ENCODE measurements at places on chromosomes 12 and 14.

GRCh38 chr12:93896952-93897351 is 219.8 kb downstream of the CRADD start:
- H3K27ac ChIP-seq: no peak overlapping the region
- H3K4me3 ChIP-seq: no peak overlapping the region
- H3K4me1 ChIP-seq: no peaks in the 10 kb centered on the region
- no peaks in the 10 kb centered on the region for H3K36me3 ChIP-seq
- H3K27me3 ChIP-seq: no peaks in the 10 kb centered on the region

GRCh38 chr14:71783088-71783487 is 149.1 kb upstream of the RGS6 start:
- DNase-seq: no peak
- no peaks in the 10 kb centered on the region for H3K36me3 ChIP-seq

DNA sequence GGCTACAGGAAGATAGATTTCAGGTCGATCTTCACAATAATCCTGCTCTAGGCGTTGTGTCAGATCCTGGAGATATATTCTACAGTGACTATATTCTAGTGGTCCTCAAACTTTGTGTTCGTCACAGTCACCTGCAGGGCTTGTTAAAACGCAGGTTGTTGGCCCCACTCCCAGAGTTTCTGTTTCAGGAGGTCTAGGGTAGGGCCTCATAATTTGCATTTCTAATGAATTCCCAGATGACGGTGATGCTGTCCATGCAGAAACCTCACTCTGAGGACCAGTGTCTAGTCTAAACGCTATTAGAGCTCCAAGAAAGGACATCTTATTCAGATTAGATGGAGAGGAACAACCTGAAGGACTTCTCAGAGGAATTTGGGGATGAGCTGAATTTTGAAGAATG is 13.2 kb upstream of the SLC6A13 start:
- no peaks in the 10 kb centered on the region for H3K27me3 ChIP-seq
- no peak overlapping the region for H3K27ac ChIP-seq
- H3K36me3 ChIP-seq: no peaks in the 10 kb centered on the region

GRCh38 chr14:37223947-37224474 is 26.3 kb downstream of the MIPOL1 start:
- H3K27me3 ChIP-seq: no peaks in the 10 kb centered on the region
- H3K4me3 ChIP-seq: no peak overlapping the region
- no peaks in the 10 kb centered on the region for H3K4me1 ChIP-seq

- H3K36me3 ChIP-seq: no peaks in the 10 kb centered on the region
- H3K4me1 ChIP-seq: peaks cover 8% of the 10 kb centered on the region
- no peak overlapping the region for H3K4me3 ChIP-seq
Observed at GRCh38 chr12:96171905-96172304, 22.3 kb upstream of the ELK3 start.

DNA sequence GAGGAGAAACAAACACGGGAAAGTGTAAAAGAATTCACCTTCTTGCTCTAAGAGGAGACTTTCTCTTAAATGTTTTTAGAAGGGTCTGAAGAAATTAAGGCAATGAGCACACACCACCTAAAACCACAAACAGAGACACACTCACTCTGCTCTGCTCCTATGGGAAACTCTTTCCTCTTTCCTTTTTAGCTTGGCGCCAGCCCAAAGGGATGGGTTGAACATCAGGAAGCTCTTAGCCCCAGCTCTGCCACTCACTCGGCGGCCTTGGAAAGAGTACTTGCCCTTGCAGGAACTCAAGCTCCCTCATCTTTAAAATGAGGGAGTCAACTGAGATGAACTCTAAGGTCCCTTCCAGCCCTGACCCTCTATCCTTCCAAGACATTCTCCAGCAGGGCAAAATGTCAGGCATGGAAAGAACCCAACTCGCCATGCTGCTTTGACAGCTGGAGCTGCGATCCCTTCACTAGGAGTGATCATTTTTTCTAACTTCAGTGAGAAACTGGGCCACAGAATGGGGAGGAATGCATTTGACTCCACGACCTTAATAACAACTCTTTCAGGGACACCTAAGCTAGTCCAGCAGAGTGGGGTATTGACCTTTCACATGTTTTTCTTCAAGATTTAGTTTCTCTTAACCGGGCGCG is 980 bp upstream of the RNASE8 start:
- H3K27ac ChIP-seq: no peak overlapping the region
- no peaks in the 10 kb centered on the region for H3K27me3 ChIP-seq
- H3K4me3 ChIP-seq: no peak overlapping the region
- DNase-seq: no peak
- no peaks in the 10 kb centered on the region for H3K36me3 ChIP-seq

DNA sequence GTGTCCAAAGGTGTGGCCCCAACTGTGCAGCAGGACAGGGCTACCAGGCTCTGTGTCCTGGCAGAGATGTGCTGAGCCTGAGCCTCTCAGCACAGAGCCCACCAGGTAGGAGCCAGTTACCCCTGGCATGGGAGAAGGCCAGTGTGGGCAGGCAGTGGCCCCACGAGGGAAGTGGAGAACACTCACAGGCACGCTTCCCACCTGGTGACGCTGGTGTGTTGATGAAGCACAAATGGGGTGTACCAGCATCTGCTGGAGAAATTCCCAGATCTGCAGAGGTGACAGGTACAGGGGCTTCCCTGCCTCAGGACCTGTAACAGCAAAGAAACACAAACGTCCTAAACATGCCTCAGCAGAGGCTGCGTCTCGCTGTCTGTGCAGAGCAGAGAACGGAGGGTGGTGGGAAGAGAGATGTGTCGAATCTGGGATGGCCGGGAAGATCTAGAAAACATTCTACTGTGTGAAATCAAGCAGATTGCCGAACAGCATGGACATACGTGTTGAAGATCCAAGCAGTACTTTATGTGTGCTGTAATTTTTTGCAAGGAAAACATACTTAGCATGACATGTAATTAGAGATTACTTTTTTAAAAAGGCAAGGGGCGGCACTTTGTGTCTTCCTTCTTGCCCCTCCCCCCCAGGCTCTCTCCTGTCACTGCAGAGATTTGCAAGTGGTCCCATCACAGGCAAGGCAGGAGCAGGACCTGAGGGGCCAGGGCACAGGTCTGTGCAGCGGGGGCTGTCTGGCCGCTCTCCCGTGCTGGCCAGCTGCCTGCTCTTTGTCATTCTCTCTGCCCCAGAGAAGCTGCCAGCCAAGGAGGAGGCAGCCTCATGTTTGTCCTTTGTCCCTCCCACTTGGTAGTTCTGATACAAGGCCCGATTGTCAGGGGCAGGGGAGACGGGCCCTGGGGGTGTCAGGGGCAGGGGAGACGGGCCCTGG is 17.3 kb downstream of the HIP1R start:
- H3K36me3 ChIP-seq: no peaks in the 10 kb centered on the region
- no peak for DNase-seq
- H3K4me3 ChIP-seq: no peak overlapping the region
- H3K27me3 ChIP-seq: no peaks in the 10 kb centered on the region
- no peak overlapping the region for H3K27ac ChIP-seq

DNA sequence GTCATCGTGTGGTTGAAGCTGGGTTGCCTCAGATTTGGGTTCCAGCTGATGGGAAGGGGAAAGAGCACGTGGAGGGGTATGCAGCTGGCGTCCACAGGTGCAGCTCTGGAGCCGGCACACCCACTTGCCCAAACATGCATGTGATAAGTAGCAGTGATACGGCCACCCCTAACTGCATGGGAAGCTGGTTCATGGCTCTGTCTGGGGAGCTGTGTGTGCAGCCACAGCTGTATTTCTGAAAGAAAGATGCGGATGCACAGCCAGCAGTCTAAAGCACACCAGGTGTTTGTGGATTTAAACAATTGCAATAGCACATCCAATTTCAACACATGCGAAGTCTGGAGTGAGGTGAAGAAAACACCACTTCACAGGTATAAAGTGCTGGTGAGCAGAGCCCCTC is 181.4 kb downstream of the EFCAB11 start:
- H3K36me3 ChIP-seq: no peaks in the 10 kb centered on the region
- no peaks in the 10 kb centered on the region for H3K27me3 ChIP-seq
- DNase-seq: peak; percentile 61
- H3K4me1 ChIP-seq: peaks cover 13% of the 10 kb centered on the region
- H3K27ac ChIP-seq: peak overlapping the region; percentile 99

- no peak overlapping the region for H3K4me3 ChIP-seq
- H3K27me3 ChIP-seq: no peaks in the 10 kb centered on the region
- no peaks in the 10 kb centered on the region for H3K36me3 ChIP-seq
- 0 out of 2 replicates have a peak, but pooled peaks cover 3% of the 10 kb centered on the region for H3K4me1 ChIP-seq
Observed at GRCh38 chr12:52884526-52885293, 20.2 kb downstream of the KRT8 start.

- no peaks in the 10 kb centered on the region for H3K36me3 ChIP-seq
- no peaks in the 10 kb centered on the region for H3K27me3 ChIP-seq
- no peak for DNase-seq
- H3K27ac ChIP-seq: no peak overlapping the region
Observed at GRCh38 chr14:88866305-88866704, 41.9 kb downstream of the TTC8 start.

DNA sequence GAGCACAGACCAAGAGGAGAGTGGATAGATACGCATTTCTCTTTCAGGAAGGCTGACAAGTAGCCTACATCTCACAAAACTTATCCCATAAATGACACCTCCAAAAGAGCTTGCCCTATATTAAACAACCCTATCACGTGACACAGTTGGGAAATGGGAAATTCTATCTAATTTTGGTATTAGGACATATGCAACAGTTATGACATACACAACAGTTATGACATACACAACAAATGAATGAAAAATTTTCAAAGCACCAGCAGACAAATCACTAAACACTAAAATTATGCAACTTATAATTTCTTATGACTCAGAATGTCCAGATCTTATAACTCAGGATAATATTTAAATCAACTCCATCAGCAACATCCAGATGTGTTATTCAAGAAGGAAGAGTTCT is 54.1 kb downstream of the DUSP16 start:
- H3K4me1 ChIP-seq: no peaks in the 10 kb centered on the region
- no peaks in the 10 kb centered on the region for H3K36me3 ChIP-seq
- H3K4me3 ChIP-seq: no peak overlapping the region
- DNase-seq: no peak
- no peaks in the 10 kb centered on the region for H3K27me3 ChIP-seq

DNA sequence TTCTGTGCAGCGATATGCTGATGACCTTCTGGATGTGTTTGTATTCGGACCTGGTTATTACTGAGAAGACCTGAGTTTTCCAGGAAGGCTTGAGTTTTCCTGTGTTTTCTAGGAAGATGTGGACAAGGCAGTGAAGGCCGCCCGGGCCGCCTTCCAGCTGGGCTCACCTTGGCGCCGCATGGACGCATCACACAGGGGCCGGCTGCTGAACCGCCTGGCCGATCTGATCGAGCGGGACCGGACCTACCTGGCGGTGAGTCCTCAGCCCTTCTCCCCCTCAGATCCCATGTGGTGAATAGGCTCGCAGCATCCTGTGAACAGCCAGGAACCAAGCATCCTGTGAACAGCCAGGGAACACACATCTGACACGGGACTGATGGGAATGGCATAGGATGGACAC is 16.3 kb downstream of the ALDH2 start:
- H3K4me3 ChIP-seq: no peak overlapping the region
- DNase-seq: no peak
- H3K27me3 ChIP-seq: no peaks in the 10 kb centered on the region

DNA sequence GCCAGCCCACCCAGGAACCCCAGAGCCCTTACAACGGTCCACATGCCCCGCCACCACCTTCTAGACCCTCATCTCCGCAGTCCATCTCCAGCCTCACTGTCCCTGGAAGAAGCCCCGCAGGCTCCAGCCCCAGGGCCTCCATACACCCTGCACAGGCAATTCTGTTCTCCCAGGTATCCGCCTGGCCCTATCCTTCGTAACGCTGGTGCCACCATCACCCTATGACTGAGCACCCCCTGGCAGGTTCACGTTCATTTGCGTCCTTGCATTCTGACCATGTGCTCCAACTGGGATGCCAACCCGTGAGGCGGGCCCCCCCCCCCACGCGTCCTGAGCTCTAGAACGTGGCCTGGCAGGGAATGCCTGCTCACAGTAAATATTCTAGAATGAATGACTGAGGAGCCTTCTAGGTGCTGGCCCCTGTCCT is 675 bp upstream of the SCARB1 start:
- no peaks in the 10 kb centered on the region for H3K27me3 ChIP-seq
- H3K4me1 ChIP-seq: 0 out of 2 replicates have a peak, but pooled peaks cover 4% of the 10 kb centered on the region
- no peak for DNase-seq
- H3K27ac ChIP-seq: no peak overlapping the region

DNA sequence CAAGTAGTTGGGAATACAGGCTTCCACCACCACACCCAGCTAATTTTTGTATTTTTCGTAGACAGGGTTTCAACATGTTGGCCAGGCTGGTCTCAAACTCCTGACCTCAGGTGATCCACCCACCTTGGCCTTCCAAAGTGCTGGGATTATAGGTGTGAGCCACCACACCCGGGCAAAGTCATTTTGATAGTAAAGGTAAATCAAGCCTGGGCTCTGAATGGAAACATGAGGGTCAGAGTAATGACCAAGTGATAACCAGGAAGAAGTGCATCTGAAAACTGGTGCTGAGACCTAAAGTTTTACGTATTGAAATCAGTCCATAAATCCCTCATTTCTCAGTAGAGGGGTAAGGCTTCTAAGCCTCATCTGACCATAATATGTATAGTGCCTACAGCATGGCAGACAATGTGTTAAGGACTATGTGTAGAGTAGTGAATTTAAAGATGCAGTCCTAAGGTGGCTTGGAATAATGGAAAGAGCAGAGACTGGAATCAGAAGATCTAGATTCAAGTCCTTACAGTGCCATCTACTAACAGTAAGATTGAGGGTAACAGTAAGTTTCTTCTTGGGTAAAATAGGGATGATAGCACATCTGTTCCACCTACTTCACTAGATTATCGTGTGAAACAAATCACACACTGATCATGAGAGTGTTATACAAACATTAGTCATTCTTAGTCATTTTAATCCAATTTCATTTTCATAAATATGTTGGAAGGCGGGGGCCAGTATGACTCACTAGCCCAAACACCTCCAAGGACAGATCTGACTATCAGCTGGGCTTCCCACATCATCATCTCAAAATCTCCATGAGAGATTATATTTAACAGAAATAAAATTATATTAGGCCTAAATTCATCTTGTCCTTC is 11.2 kb downstream of the MAP4K5 start:
- peaks cover 8% of the 10 kb centered on the region for H3K4me1 ChIP-seq
- H3K4me3 ChIP-seq: peak overlapping the region; percentile 23
- no peak for DNase-seq
- H3K27me3 ChIP-seq: no peaks in the 10 kb centered on the region
- H3K36me3 ChIP-seq: no peaks in the 10 kb centered on the region

- H3K4me1 ChIP-seq: no peaks in the 10 kb centered on the region
- no peak overlapping the region for H3K4me3 ChIP-seq
- no peak overlapping the region for H3K27ac ChIP-seq
- DNase-seq: no peak
Observed at GRCh38 chr12:2533036-2533435, 261.7 kb upstream of the FKBP4 start.

- no peak overlapping the region for H3K4me3 ChIP-seq
- no peak for DNase-seq
- H3K27me3 ChIP-seq: no peaks in the 10 kb centered on the region
- no peaks in the 10 kb centered on the region for H3K36me3 ChIP-seq
- no peak overlapping the region for H3K27ac ChIP-seq
Observed at GRCh38 chr12:131806674-131807073, 21.5 kb upstream of the MMP17 start.
